Amniotic epithelial cell (primary cell): ENCODE measurements at places on chromosomes 3 and 15.

DNA sequence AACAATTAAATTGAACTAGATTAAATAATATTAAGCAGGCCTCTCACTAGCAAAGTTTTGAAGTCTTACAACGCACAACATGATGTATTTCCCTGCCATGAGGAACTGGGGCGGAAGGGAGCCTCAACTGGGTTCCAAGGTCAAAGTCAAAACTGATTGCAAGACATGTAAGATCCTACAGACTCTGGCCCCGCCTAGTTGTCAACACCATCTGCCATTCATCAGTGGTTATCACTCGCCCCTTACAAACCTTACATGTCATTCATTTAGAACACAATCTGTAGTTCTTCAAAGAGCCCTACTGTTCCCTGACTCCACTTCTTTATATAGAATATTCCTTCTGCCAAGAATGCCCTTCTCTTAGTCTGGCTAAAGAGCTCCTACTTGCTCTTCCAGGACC is 10.0 kb downstream of the ATP13A3 start:
- peak; percentile 58 for DNase-seq

DNA sequence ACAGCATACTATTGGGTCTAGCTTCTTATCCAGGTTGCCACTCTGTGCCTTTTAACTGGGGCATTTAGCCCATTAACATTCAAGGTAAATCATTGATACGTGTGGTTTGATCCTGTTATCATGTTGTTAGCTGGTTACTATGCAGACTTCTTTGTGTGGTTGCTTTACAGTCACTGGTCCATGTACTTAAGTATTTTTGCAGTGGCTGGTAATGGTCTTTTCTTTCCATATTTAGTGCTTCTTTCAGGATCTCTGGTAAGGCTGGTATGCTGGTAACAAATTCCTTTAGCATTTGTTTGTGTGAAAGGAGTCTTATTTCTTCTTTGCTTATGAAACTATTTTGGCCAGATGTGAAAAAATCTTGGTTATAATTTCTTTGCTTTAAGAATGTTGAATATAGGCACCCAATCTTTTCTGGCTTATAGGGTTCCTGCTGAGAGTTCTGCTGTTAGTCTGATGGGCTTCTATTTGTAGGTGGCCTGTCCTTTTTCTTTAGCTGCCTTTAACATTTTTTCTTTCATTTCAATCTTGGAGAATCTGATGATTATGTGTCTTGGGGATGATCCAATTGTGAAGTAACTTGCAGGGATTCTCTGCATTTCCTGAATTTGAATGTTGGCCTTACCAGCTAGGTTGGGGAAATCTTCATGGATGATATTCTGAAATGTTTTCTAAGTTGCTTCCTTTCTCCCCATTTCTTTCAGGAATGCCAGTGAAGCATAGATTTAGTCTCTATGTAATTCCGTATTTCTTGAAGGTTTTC is 39.3 kb downstream of the CCR1 start:
- DNase-seq = no peak

- DNase-seq = no peak
Measured at GRCh38 chr3:66803206-66803605, 194.9 kb upstream of the KBTBD8 start.

- DNase-seq = peak; percentile 36
Measured at GRCh38 chr3:72171463-72171881, 386.5 kb upstream of the PROK2 start.

- DNase-seq = no peak
Measured at GRCh38 chr15:58908550-58909309, 24.7 kb downstream of the SLTM start.

DNA sequence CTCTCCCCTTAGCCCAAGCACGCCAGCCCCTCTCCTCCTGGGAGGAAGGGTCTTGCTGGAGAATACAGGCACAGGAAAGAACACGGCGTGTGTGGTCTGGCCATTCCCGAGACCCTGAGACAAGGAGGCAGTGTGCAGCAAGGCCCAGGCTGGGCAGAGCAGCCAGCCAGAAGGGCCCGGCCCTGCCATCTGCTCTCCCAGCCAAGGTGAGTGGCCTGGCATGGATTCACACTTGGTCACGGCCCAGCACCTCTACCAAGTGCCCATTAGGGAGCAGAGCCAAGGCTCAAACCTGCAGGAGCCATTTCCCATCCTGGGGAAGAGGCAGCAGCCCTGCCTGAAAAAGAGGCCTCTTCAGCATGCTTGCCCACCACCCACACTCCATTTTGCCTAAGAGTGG is 28.6 kb downstream of the MEGF11 start:
- DNase-seq = no peak

- DNase-seq = no peak
Measured at GRCh38 chr3:169286214-169286613, 377.3 kb downstream of the MECOM start.

DNA sequence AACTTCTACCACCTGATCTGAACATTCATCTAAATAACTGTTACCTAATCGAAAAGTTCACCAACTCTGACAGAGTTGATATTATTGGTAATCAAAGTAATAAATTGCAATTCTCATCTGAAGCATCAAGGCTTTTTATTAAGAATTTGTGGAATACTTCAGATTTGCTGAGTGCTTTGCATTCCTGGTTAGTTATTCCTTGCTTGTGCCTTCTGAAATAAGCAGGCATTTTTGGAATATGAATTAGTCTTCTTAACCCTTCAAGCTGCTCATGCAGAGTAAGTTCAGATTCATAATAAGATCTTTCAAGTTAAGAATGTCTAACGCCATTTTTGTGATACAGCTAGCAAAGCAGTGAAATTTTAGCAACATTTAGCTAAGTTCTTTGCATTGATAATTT is 188.5 kb downstream of the ALCAM start:
- peak; percentile 29 for DNase-seq

DNA sequence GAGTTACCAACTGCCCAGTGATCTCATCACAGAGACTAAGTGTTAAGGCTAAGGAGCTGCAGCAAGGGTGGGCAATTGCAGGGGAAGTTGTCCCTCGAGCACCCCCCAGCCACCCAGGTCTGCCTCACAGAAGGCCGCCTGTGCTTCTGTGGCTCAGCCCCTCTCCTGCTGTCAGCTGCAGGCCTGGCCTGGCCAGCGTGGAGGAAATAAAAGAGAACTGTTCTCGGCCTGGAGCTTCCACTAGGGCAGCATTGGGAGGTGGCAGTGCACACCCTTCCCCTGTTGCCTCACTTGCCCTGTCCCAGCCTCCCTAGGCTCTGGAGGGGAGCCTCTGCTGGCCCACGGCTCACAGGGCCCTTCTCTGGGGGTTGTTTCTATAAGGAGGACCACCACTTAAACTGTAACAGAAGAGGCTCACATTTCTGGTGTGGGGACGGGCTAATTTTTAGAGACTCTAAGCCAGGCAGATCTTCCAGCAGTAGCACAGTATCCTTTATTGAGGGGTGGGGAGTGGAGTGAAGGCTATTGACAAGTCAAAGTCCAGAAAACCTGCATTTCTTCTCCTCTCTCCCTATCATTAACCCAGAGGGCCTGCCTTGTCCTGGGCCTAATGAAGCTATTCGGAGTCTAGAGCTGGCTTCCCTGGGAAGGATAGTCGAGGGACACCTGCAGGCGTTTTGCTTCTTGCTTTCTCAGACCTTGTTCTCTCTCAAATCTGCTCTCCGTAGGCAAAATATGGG is 75.6 kb upstream of the ADPGK start:
- no peak for DNase-seq

- peak; percentile 21 for DNase-seq
Measured at GRCh38 chr3:161630794-161631193, 134.2 kb downstream of the OTOL1 start.

- no peak for DNase-seq
Measured at GRCh38 chr3:183073839-183074238, 25.5 kb downstream of the MCCC1 start.

- no peak for DNase-seq
Measured at GRCh38 chr3:78668302-78668701, 1099.5 kb downstream of the ROBO1 start.

GRCh38 chr15:31332020-31332680 is 5.5 kb downstream of the KLF13 start:
- no peak for DNase-seq

- peak; percentile 24 for DNase-seq
Measured at GRCh38 chr15:74821091-74821789, 5.2 kb upstream of the CPLX3 start.

DNA sequence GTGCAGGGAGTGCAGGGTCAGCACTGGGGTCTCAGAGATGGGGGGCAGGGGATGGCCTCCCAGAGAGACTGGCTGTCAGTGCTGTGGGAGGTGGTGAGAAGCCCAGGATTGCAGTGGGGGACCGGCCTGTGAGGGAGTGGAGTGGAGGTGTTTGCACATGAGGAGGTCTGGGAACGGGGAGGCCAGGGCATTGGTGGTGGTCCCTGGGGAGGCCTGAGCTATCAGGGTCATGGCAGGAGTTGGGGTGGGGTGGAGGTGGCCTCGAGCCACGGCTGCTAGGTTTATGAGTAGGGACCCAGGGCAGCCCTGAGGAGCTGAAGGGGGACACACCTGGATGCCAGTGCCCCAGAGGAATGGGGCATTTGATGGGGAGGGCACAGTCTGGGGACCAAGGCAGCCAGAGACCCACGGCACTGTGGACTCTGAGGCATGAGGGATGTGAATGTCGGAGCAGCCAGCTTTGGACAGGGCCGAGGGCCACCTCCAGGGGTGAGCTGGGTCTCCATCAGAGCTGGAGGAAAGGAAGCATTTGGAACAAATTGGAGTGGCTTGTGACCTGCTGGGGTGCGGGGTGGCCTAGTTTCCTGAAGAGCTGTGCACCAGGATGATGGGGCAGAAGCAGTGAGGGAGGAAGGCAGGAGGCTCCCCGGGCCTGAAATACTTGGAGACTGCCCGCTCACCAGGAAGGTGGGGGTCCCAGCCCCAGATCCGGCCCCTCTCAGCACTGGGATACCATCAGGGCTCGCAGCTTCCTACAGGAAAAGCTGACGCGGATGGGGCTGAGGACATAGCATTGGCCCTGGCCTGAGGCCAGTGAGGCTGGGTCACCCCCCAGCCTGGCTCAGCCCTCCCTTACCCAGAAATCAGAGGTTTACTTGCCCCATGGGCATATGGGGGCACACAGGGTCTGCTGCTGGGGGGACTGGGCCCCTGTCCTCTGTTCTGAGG is 9.5 kb upstream of the CSPG4 start:
- no peak for DNase-seq

DNA sequence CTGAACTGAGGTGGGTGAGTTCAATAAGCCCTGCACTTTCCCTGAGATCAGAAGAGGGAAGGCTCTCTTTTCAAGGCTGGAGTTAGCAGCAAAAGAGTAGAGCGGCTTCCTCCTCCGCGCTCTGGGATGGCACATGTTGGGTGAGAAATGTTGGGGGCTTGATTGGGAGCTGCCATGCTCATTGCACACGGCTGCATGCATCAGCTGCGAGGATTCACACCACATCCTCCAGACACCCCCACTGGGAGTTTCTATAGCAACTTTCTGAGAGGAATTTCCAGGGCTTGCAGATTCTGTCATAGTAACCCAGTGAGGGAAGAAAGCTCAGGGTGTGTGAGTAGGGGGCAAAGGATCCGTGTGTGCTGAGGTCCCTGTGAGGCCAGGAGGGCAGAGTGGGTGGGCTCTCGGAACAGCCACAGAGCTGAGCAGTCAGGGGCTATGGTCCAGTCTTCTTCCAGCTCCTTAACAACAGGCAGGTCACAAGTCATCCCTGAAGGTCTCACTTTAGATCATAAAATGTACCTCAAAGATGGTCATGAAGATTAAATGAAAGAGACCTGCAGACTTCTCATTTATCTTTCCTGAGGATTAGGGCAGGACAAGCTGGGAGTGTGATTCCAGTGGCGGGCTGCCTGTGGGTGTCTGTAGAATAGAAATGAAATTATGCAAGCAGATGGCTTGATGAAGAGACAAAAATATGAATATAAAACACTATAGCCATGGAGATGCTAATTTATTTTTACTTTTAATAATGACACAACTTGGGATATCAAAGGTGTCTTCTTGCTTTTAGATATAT is 75.7 kb upstream of the CHRNA7 start:
- no peak for DNase-seq

- peak; percentile 25 for DNase-seq
Measured at GRCh38 chr15:42921342-42921731, 759 bp upstream of the TTBK2 start.

GRCh38 chr15:26013981-26014380 is 150.9 kb upstream of the ATP10A start:
- DNase-seq = no peak

DNA sequence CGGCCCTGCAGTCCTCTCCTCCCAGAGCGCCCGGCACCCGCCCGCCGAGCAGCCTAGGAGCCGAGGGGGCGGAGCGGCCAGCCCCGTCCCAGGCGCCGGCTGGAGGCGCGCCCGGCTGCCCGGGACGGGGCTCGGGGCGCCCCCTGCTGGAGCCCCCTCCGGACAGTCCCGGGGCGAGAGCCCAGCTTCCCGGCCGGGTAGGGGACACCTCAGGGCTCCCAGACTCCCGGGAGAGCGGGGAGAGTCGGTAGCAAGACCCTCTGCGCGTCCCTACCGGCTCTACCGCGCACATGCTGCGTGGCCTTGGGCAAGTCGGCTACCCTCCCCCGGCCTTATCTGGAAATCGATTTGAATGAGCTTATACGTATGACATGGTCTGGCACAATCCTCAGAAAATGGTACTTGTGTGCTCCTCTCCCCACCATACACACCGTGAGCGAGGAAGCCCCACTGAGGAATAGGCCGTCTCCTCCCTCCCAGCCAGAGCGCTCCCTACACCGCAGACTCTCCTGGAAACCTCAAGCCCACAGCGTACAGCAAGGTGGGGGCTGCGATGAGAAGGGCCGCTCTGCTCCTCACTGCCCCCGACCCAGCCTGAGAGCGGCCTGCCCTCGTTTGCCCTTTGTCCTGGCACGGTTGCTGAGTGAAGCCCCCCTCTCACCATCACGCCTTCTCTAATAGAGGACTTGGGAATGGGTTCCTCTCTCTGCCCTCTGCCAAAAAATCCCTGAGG is at the start of gene DAPK2:
Gene DAPK2, minus strand, starts transcription at position 65 of the 733 bp plus-strand sequence. CDS start 6,224 bp downstream, outside the sequence.
- peak; percentile 22 for DNase-seq

GRCh38 chr3:128563439-128563838 is 70.4 kb upstream of the GATA2 start:
- DNase-seq = no peak

DNA sequence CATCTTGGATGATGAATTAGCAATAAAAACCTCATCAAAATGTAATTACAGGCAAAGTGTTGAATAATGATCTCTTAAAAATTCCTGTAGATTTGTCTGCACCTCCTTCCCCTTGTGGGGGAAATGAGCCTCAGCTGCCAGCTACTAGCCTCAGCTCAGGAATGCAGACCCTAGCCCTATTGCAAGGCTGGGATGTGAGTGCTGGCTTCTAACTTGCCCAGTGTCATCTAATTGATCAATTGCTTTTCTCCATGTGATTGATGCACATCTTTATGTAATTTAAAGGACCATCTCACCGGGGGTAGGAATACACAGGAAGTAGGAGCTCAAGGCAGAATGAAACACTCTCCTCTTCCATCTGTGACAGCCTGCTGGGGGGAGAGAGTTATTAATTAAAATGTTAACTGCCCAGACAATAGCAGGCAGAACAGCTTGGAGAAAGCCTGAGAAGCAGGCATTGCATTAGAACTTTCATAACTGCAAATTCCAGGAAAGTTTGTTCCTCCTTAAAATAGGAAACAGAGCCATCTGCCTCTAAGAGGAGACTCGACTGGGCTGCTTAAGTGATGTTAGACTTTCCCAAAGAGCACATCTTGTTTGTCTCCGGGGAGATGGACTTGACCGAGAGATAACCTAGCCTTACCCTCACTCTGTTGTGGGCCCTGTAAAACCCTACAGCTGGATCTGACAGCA is 69.6 kb downstream of the LRTM1 start:
- no peak for DNase-seq
